ENCODE measurements at places on chromosomes 13 and 19.

DNA sequence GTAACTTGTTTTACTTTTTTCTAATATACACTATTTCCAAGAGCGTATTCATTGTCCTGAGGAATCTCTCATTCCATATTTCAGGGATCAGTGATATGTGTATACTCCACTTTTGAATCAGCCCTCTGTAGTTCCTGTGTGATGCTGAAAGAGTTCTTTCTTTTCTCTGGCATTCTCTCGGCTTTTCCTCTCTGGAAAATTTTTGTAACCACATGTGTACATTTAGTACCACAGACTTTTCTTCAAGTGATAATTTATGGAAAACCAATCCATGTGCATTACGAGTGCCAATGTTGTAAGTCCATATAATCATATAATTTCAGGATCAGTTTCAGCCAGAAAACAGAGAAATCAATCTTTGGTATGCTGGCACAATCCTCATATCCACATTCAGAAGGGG lies 102.2 kb upstream of the MBNL2 start:
- DNase-seq: no peak

GRCh38 chr19:33467851-33468250 lies 53.7 kb downstream of the PEPD start:
- DNase-seq: no peak

GRCh38 chr13:30580852-30581502 lies 36.7 kb upstream of the USPL1 start:
- no peak for DNase-seq

DNA sequence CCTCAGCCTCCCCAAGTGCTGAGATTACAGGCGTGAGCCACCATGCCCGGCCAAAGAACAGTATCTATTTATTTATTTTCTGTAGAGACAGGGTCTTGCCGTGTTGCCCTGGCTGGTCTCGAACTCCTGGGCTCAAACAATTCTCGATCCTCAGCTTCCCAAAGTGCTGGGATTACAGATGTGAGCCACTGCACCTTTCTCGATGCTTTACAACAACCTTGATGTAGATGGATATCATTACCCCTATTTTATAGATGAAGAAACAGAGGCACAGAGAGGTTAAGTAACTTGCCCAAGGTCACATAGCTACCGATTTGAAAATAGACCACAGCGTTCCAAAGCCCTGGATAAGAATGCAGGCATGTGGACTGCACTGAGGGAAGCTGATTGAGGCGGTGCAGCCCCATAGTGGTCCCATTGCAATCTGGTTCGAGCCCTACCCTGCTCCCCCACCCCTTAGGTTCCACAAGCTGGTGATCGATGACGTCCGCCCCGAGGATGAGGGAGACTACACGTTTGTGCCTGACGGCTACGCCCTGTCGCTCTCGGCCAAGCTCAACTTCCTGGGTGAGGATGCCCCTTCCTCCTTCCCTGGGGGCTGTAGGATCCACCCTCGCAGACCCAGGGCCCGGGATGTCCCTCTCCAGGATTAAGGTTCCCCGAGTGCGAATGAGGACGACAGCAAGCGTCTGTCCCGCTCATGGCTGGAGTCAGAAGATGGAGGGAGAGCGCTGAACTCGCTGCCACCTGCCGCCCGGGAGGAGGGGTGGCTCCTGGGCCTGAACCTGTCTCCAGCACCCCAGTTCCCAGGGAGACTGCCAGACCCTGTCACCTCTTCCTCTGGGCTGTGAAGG lies 17.9 kb downstream of the MYBPC2 start:
- no peak for DNase-seq

GRCh38 chr13:98496479-98496791 lies 80.5 kb downstream of the STK24 start:
- DNase-seq: no peak

- DNase-seq: no peak
Observed at GRCh38 chr13:114320065-114320464, 5.8 kb downstream of the CHAMP1 start.

GRCh38 chr19:13930402-13930801 lies 7.8 kb downstream of the PODNL1 start:
- no peak for DNase-seq

DNA sequence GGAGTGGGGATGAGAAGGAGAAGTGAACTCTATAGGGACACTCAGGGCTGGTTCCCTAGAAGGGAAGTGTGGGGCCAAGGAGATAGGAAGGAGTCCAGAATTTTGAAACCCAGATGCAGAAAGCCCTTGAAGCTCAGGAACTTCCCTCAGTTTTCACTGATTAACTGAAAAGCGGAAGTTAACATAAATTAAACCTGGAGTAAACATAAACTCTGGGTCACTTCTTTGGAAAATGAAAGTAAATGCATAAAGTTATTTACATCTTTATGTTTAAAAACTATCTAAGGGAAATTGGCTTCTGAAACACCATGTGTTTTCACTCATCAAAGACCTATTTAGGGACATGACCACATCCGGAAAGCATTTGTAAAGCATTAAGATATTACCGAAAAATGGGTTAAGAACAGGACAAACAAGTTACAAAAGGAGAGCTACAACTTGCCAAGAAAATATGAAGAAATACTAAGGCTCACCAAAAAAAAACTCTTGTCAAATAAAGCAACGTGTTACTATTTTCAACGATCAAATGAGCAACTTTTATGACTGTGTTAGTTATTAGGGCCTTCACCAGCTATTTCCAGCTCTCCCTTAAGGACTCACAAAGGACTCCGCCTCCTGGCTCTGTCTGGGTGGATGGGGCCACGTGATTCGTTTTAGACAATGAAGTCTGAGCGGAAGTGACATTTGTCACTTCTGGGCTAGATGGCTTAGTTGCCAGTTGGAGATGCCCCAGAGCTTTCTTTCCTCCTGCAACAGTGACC lies 439.1 kb upstream of the ZNF507 start:
- DNase-seq: no peak

GRCh38 chr13:32045982-32046785 lies 14.6 kb downstream of the FRY start:
- no peak for DNase-seq

GRCh38 chr13:50843257-50844083 lies at the start of gene DLEU7:
Gene DLEU7 (minus strand): TSS chr13:50843692. CDS start chr13:50843646, 46 bp downstream.
- no peak for DNase-seq

- DNase-seq: no peak
Observed at GRCh38 chr13:73162912-73163911, 104.4 kb downstream of the KLF5 start.

DNA sequence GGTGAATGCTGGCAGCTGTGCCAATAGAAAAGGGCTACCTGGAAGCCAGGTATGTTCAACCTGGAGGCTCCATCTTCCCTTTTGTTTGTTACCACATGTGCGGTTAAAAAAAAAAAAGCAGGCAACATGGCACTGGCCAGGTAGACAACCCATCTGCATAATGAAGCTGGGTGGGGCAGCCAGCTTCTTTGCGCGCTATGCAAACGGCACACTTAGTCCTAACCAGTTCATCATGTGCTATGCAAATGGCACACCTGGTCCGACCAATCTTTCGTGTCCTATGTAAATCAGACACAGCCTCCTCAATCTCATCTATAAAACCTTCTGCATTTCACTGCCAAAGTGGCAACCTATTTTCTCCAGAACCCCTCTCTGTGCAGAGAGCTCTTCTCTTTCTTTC lies 11.3 kb upstream of the IGSF23 start:
- peak; percentile 64 for DNase-seq

- DNase-seq: no peak
Observed at GRCh38 chr13:78630511-78630910, 27.2 kb upstream of the POU4F1 start.

GRCh38 chr19:54481326-54481930 lies 8.3 kb upstream of the CDC42EP5 start:
- no peak for DNase-seq

GRCh38 chr19:6856749-6857372 lies 30.5 kb upstream of the ADGRE1 start:
- no peak for DNase-seq

DNA sequence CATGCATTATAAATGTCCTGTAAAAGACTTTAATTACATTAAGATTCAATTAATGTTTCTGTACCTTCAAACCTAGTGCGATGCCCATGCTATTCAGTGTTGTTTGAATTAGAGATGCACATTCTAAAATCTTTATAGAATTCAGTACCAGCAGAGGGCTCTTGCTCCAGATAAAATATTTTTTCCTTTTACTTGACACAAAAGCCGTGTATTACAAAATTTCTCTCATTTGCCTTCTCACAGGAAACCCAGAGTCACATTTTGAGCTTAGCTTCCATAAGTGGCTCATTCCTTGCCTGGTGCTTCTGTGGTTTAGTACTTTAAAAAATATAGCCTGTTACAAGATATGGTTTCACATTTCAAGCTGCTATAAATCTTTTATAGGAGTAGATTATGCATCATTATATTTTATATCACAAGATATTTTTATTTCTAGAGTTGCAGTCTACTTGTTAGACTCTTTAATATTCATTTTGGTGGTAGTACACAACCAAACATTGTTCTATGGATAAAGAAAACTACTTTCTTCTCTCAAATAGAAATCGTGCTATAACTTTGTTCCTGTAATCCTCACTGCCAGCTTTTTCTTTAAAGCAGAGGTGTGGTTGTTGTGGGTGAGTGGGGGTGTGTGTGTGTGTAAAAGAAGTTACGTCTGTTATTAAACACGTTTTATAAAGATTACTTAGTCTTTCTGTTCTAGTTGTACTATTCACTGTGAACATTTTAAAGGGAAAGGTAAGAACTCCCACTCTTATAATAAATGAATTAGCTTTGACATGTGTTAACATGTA lies 101.4 kb downstream of the RNF17 start:
- no peak for DNase-seq

DNA sequence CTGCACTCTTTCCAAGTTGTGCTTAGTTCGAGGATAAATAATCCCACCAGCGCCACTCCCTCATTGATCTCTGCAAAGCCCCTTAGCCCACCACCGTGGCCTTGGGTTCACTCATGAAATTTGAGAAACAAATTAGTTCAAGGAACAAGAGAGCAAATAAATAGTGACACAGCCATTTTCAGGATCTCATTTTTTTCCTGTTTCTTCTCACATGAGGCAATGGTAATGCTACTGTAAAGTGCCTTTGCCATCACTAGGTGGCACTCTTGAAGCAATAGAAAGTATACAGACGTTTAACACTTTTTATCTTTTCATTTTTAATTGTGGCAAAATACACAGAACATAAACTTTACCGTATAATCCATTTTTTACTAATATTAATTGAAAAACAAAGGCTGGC lies 76.8 kb upstream of the ZNF835 start:
- no peak for DNase-seq

GRCh38 chr19:7961920-7962626 lies 18.6 kb upstream of the TIMM44 start:
- DNase-seq: no peak

- DNase-seq: no peak
Observed at GRCh38 chr13:73993661-73994060, 140.5 kb downstream of the KLF12 start.

GRCh38 chr19:19820774-19821320 lies 703 bp downstream of the ZNF506 start:
- DNase-seq: no peak

- DNase-seq: peak; percentile 62
Observed at GRCh38 chr13:99686157-99686572, 184.9 kb downstream of the TM9SF2 start.

DNA sequence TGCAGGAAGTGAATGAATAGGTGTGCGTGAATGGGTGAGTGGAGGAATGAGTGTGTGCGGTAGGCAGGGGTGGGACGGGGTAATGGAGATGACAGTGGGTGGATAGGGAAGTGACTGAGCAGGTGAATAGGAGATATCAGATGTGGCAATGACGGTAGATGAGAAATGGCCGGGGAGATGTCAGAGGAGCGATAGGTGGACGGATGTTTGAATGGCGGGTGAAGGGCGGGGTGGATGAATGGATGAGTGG lies 1.5 kb downstream of the TTC9B start:
- DNase-seq: no peak

GRCh38 chr19:35742121-35742724 lies at the start of gene IGFLR1:
Gene IGFLR1 (minus strand): TSS chr19:35742452. CDS start chr19:35741180, 1,272 bp downstream.
- DNase-seq: peak; percentile 53

DNA sequence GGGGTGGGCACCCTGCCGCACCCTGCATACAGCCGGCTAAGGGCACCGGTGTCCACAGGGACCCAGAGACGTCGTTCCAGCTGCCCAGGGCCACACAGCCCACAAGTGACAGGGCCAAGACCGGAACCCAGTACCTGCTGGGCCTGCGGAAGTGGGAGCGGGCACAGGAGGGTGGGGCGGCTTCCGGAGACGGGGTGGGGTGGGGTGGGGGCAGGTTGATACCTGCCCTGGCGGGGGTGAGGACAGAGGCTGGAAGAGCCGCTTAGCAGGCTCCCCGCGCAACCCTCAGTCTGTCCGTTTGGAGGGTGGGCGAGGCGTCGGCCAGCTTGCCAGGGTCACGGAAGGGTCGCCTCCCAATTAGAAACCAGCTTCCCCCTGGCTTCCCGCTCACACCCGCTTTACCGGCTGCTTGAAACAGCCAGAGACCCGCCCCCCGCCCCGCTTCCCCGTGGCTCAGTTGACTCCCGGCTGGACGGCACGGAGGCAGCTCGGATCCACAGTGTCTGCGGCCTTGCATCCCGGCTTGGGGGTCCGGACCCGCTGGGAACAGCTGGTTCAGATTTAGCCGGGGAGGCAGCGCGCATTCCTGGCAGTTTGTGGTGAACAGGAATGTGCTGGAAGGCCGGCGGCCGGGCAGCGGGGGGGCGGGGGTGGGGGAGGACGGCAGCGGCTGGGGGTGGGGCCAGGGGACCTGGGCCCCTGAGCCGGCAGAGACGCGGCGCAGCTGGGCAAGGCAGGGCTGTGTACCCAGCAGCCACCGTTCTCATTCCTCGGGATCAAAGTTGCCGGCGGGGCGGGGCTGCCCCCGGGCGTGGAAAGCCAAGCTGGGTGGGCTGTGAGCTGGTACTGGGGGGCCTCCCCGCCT lies 1.9 kb downstream of the CNN2 start:
- DNase-seq: peak; percentile 86

DNA sequence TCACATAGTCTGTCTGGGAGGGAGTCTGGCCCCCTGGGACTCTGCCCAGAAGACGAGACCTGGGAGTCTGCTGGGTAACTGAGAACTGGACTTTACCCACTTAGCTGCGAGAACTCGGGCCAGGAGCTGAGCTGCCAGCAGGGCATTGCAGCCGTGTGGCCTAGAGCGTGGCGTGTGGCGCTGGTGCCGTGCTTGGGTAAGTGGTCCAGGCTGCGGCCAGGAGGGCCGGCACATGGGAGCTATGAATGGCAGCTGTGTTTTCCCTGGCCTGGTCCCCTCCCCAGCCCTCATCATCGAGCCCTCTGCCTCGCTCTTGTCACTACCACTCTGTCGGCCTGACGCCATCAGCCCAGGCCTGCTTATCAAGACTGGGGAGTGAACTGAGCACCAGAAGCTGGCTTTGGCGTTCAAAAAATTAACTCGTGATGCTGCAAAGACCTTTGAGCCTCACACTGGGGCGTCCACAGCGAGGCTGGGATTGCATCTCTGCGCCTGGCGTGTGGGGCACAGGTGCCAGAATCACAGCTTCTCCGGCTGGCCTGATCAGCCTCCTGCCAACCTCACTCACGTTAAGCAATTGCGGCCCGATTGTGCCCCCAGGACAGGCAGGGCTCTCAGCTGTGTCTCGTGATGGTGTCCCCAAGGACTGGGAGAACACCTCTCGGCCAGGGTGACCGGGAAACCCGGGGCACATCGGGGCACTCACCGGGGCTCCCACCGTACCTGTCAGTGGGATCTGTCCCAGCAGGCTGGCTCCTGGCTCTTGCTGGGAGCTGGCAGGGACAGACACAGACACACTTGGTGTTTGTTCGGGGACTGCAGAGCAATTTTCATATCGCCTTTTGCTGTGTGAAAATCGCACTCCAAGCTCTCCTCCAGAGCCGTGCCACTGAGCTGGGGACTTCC lies 85.9 kb downstream of the KDM4B start:
- DNase-seq: no peak

All from left colon (tissue), 2 donors.